Stimulated activated CD8-positive, alpha-beta memory T cell treated with anti-CD3 and anti-CD28 coated beads, Interleukin-2, amount 100 ng/mL, for 1 hour (primary cell): ENCODE measurements at places on chromosomes 5 and 9.

GRCh38 chr5:51961154-51961562 is 577.9 kb downstream of the ISL1 start:
- no peak for DNase-seq

DNA sequence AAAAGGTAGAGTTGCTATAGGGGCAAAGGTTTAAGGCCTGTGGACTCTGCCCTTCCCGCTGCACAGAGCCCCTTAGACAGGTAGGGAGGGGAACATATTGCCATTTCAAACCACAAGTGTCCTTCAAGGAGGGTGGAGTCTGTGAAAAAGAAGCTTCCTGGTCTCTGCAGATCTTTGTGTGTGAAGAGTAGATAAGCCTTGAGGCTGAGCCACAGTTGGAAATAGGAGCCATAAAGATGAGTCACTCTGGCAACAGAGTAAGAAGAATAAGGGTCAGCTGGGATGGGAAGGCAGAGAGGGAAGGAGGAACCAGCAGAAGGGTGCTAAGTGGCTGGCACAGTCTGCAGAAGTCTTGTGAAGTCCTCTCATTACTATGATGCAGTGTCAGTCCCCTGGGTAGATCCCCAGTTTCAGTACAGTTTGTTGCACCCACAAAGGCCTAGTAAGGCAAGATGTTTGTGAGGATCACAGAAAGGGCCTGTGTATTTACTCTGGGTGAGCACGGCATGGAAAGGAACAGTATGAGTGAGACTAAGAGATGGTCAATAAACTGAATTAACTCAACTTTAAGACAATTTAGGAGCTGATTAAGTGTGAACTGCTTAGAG is 18.1 kb downstream of the GRXCR2 start:
- DNase-seq, result no peak

- DNase-seq, result no peak
These were observed 7.2 kb upstream of the ABLIM3 start for GRCh38 chr5:149133795-149134777.

GRCh38 chr5:114427204-114427603 is 65.3 kb downstream of the KCNN2 start:
- no peak for DNase-seq

GRCh38 chr9:2611961-2612360 is 9.6 kb upstream of the VLDLR start:
- DNase-seq, result no peak

DNA sequence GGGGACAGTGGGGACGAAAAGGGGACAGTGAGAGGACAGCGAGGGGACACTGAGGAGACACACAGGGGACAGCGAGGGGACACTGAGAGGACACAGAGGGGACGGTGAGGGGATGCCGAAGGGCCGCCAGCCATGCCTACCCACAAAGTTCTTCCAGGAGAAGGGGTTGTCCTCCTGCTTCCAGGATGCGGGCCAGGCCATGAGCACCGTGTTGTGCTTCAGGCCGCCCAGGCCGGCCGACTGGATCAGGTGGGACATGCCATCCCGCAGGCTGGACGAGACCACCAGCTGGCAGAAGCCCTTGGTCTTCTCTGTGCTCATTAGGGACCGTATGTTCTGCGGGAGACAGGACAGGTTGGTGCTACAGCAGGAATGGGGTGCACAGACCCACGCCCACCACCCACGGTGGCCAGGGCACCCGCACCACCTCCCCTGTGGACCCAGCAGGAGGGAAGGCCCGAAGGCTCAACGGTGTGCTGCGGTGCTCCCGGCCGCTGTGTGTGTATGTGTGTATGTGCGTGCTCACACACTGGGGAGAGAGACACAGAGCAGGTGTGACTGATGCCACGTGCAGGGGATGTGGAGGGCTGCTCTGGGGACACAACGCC is 46.6 kb downstream of the SLC12A7 start:
- no peak for DNase-seq

- DNase-seq, result no peak
These were observed 42.8 kb downstream of the MAST4 start for GRCh38 chr5:66639037-66639436.

- no peak for DNase-seq
These were observed 89.9 kb downstream of the PIP5K1B start for GRCh38 chr9:68794898-68795297.

DNA sequence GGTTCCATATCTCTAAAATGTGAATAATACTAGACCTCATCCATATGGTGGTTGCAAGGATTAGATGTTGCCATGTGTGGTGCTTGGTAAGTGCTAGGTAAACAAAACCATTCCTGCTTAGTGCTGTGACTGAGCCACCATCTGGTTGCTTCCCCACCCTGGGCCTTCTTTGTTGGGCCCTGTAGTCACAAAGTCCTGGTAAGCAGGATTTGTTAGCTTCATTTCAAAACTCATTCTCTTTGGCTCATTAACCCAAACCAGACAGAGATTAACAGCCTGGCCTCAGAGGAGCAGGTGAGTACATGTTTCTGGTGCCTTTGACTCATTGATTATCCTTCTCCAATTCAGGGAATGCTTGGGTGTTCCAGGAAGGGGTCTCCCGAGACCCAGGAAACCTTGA is 240.2 kb downstream of the ARHGAP26 start:
- DNase-seq, result no peak

DNA sequence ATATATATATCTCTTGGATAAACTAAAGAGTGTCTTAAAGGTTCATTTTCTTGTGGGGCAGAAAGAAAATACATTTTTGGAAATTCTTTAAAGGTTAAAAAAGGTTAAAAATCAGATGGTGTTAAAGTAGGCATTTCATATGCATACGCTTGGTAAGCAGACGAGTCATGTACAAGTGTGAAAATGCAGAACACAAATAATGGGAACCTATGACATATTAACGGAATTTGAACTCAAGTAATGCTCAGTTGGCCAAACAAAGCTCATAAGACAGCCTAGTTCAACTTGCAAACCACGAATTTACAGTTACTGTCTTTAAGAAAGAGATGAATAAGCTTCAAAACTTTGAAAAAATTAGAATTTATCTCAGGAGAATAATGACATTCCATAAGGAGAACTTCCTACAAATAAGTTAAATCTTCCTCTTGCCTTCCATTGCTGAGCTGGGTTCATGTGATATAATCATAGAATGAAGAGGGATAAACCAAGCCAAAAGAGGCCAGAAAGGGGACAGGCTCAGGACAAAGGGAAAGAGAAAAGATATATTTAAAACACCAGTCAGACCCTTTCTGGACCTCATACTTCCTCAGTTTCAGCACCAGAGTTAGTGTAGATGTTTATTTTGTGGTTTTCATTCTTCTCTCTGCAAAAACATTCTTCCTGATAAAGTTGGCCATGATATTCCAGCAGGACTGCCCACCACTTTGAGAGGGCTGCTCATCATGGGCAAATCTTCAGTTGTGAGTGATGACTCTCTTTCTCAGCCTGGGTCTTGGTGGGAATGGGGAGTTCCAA is 256.7 kb upstream of the CD180 start:
- DNase-seq, result no peak

DNA sequence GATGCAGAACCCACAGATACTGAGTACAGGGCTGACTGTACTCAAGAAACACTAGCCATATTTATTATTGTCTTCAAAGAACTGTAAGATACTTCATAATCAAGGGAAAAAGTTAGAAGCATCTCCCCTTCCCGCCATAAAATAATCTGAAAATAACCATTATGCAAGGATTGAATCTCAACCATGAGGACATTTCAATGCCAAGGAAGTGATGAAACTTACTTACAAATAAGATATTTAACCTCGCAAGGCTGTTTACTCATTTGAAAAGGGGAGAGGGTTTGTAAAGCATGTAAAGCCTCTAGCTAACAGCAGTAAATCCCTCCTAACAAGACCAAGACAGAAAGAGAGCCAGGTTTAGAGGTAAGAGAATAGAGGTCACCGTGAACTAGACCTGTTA is 6.3 kb downstream of the MYO10 start:
- no peak for DNase-seq

DNA sequence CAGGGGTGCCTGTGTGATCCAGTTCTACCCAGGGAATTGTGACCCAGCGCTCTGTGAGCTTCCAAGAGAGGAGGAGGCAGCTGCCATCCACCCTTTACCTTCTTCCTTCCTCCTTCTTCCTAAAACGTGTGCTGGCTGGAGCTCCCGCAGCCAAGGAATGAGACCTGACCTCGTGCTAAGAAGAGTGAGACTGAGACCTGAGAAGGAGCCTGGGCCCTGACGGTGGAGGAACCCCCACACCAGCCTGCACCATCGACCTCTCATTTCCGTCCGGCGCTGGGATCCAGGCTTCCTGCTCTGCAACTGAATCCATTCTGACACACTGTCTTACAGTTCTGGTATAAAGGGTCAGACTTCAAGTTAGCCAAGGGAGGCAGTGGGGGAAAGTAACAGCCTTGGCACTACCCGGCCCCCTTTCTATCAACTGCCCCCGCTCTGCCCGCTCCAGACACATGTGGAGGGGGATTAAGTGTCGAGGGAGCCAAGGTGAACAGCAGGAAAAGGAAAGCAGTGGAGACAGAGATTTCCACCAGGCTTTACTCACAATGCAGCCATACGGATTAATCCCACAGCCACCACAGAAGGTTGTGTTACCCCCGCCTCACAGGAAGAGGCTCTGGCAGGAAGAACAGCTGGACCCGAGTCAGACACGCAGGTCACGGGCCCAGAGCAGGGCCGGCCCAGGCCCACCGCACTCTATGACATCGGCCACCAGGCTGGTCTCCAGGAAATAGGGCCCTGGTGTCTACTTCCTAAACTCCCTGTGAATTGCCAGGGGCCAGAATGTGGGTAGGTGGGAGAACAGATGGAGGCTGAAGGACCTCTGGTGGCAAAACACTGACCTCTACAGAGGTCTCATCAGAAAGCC is 15.8 kb downstream of the MGAT1 start:
- no peak for DNase-seq

GRCh38 chr5:36723912-36724311 is 117.5 kb downstream of the SLC1A3 start:
- DNase-seq, result no peak

DNA sequence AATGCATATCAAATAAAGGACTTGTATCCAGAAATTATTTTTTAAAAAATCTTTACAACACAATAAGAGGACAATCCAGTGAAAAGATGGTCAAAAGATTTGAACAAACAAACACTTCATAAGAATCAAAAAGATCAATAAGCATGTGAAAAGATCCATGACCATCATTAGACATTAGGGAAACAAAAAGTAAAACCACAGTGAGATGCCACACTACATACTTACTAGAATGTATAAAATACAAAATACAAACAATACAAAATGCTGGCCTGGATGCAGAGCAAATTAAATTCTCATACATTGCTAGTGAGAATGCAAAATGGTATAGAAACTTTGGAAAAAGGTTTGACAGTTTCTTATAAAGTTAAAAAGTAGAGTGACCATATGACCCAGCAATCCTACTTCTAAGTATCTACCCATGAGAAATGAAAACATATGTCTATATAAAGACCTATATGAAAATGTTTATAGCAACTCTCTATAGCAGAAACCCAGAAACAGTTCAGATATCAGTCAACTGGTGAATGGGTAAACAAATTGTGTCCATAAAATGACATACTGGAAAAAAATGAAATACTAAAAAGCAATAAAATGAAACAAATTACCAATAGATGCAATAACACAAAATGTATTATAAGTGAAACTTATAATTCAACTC is 426.1 kb downstream of the RAB3C start:
- DNase-seq, result no peak

DNA sequence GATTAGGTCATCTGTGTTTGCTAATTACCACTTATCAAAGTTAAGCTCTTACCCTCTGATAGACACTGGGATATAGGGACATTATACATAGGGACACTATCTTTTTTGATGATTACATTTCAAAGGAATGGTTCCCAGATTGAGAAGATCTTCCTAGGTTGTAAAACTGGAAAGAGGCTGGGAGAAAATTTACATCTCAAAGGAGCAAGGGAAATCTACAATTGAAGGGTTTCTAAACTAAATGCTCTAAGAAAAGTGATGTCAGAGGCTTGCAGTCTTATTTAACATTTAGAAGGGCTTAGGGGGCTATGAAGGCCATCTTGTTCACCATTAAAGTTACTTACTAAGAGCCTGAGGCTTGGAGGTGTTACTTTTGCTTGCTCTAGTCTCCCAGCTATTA is 242.8 kb downstream of the PRR16 start:
- no peak for DNase-seq

DNA sequence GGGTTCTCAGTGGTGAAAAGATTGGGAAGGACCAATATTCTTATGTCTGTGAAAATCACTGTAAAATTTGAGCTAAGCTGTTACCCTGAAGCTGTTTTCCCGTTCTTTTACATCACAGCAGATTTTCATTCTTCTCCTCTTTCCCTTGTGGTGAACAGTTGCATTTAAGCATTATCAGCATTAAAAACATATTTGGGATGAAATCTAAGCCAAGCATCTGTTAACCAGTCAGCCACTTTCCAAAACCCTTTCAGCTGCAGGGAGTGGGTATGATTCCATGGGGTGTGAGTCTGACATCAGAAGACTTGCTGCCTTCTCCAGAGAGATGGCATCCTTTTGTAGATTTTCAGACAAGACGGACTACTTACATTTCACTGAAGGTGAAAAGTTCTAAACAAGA is 97.2 kb downstream of the TRIO start:
- DNase-seq, result no peak

GRCh38 chr9:406886-407654 is 192.4 kb downstream of the DOCK8 start:
- no peak for DNase-seq

DNA sequence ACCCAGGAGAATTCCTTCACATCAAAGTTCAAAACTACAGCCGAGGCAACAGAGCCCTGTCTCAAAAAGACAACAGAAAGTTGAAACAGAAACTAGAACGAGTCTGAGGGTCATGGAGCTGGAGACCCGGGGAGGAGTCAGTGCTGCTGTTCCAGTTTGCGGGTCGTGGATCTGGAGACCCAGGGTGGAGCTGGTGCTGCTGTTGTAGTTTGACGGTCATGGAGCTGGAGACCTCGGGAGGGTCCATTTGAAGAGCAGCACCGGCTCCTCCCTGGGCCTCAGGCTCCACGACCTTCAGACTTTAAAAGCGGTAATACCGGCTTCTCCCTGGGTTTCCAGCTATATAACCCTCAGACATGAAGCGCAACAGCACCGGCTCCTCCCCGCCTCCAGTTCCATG is 13.0 kb upstream of the LCN15 start:
- DNase-seq, result no peak

DNA sequence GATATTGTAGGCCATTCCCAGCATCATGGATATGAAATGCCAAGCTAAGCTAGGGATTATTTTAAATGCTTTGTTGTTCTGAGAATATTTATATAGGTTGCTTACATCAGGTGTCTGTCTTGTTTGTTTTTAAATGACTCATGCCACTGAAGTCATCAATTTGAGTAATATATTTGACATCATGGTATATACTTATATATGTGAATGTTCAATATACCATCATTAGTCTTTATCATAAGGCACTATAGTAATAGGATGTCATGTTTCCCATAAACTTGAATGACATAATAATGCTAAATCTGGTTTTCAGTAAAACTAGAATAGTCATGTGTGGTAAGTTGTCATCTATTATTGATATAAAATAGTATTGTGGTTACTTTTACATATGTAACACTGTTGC is 13.1 kb downstream of the C9orf85 start:
- no peak for DNase-seq
